Neural progenitor cell (in vitro differentiated cells): ENCODE measurements at places on chromosomes 13 and 19. TPM values are rescaled to one million over a fixed set of nuclear protein-coding genes. Genes with fewer than 3 reads are reported as not detected.

DNAAF3 gene
- 9.1 and 12.0 TPM in 2 replicates for total RNA-seq

NOVA2 gene
- total RNA-seq = 3.9 and 6.7 TPM in 2 replicates

TEKTIP1 gene
- not detected in 2 replicates for total RNA-seq

ZNF175 gene
- 5.0 and 8.1 TPM in 2 replicates for total RNA-seq

CGB3 gene
- total RNA-seq = not detected in 2 replicates

LTBP4 gene
- 24.7 and 70.0 TPM in 2 replicates for total RNA-seq

CLEC17A gene
- total RNA-seq = 0.31 TPM in 1 of 2 replicates, not detected in the other

DNA sequence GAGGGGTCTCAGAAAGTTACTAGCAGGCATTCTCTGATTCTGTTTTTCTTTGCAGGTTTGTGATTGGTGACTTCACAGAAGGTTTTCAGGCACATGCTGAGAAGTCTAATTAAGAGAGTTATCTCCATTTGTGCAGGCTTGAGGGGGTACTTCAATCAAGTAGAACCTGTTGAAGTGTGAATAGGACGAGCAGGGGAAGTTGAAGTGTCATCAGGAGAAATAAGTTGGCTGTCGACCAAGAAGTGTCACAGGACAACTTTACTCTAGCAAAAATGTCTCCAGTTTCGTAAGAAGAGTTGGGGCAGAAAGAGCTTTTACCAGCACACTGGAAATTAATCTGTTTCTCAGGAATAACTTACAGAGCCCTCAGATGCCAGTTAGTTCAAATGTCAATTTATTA is 576.5 kb upstream of the SLITRK5 start:
- no peak overlapping the region for H3K4me3 ChIP-seq
- H3K27me3 ChIP-seq = no peaks in the 10 kb centered on the region
- DNase-seq = peak; percentile 49
- no peaks in the 10 kb centered on the region for H3K36me3 ChIP-seq
- peaks cover 20% of the 10 kb centered on the region for H3K4me1 ChIP-seq
- H3K27ac ChIP-seq = peak overlapping the region; percentile 55

GRCh38 chr13:49606747-49607648 is 21.3 kb upstream of the ARL11 start:
- H3K27ac ChIP-seq = no peak overlapping the region
- H3K4me3 ChIP-seq = no peak overlapping the region
- no peaks in the 10 kb centered on the region for H3K27me3 ChIP-seq
- DNase-seq = peak; percentile 90

GRCh38 chr13:24271601-24272451 is 37.6 kb upstream of the C1QTNF9 start:
- peaks cover 28% of the 10 kb centered on the region for H3K4me1 ChIP-seq
- DNase-seq = peak; percentile 30
- H3K27ac ChIP-seq = no peak overlapping the region
- H3K4me3 ChIP-seq = no peak overlapping the region
- no peaks in the 10 kb centered on the region for H3K36me3 ChIP-seq

- H3K4me1 ChIP-seq = peaks cover 5% of the 10 kb centered on the region
- no peak overlapping the region for H3K27ac ChIP-seq
- no peaks in the 10 kb centered on the region for H3K36me3 ChIP-seq
- H3K27me3 ChIP-seq = no peaks in the 10 kb centered on the region
- H3K4me3 ChIP-seq = no peak overlapping the region
Measured at GRCh38 chr13:44810061-44810840, 179.0 kb downstream of the NUFIP1 start.

DNA sequence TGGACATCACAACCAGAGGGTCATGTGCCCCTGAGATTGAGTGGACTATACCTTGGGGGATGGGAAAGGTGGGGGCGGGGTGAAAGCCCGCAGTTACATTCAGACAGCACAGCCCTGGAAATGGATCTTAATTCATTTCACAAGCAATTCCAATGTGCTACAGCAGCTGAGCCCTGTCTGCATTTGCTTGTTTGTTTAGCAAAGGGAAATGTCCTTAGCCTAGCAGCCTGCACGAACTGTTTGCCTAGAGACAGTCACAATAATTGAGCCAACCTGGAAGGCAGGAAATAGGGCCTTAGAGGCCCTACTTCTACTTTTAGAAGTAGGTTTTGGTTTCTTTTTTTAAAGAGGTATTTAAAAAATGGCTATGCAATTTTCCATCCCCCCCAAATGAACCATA is 177.3 kb upstream of the KL start:
- DNase-seq = no peak
- H3K27ac ChIP-seq = no peak overlapping the region
- H3K27me3 ChIP-seq = no peaks in the 10 kb centered on the region
- H3K36me3 ChIP-seq = no peaks in the 10 kb centered on the region
- peaks cover 3% of the 10 kb centered on the region for H3K4me1 ChIP-seq

DNA sequence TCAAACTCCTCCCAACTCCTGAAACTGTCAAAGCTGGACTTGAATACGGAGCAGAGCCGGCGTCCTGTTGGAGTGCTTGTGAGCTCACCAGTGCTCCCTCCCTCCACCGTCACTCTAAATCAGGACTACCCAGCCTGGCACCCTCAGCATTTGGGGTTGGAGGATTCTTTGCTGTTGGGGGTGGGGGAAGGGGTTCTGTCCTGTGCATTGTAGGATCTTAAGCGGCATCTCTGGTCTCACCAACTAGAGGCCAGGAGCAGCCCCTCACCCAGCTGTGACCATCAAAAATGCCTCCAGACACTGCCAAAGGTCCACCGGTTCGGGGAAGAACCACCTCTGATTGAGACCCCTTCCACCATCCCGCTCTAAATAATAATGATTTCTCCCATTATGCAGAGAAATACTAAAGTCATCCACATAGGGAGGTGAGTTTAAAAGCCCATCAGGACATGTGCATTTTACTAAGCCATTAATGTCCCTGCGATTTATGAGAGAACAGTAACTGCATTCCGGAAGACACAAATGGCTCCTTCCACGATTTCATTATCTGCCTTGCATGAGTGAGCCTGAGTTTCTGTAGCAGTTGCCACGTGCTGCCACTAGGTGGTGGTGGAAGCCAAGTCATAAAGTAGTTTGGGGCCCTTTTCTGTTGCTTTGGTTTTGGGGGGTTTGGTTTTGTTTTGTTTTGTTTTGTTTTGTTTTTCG is 16.1 kb upstream of the USP29 start:
- no peaks in the 10 kb centered on the region for H3K36me3 ChIP-seq
- no peak overlapping the region for H3K4me3 ChIP-seq
- no peak overlapping the region for H3K27ac ChIP-seq
- DNase-seq = peak; percentile 51

GRCh38 chr13:110597041-110597689 is 18.2 kb upstream of the NAXD start:
- no peaks in the 10 kb centered on the region for H3K27me3 ChIP-seq
- H3K4me3 ChIP-seq = no peak overlapping the region
- no peak overlapping the region for H3K27ac ChIP-seq
- H3K36me3 ChIP-seq = no peaks in the 10 kb centered on the region
- H3K4me1 ChIP-seq = peaks cover 4% of the 10 kb centered on the region

DNA sequence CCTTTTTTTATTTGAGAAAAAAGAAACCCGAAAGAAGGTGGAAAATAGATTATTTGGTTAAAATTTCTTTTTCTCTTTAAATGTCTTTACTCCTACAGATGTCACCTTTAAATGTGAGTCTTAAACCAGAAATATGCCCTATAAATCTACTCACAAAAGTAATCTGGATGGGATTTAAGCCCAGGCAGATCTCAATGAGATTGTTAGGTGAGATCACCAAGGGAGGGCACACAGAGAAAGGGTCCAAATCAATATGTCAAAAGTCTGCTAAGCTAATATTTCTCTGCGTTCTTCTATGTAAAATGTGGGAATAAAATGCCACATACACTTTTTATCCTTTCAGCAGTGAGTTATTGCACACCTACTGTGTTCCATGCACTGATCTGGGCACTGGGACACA is 32.9 kb downstream of the WASF3 start:
- DNase-seq = no peak
- no peak overlapping the region for H3K27ac ChIP-seq
- H3K4me3 ChIP-seq = no peak overlapping the region

- H3K4me1 ChIP-seq = no peaks in the 10 kb centered on the region
- no peaks in the 10 kb centered on the region for H3K27me3 ChIP-seq
- H3K4me3 ChIP-seq = no peak overlapping the region
- DNase-seq = no peak
- no peak overlapping the region for H3K27ac ChIP-seq
- H3K36me3 ChIP-seq = no peaks in the 10 kb centered on the region
Measured at GRCh38 chr13:111960152-111960772, 106.7 kb upstream of the SOX1 start.

GRCh38 chr13:33931397-33932311 is 113.7 kb downstream of the RFC3 start:
- no peaks in the 10 kb centered on the region for H3K27me3 ChIP-seq
- peaks cover 3% of the 10 kb centered on the region for H3K4me1 ChIP-seq
- no peaks in the 10 kb centered on the region for H3K36me3 ChIP-seq
- DNase-seq = peak; percentile 73
- H3K4me3 ChIP-seq = no peak overlapping the region
- no peak overlapping the region for H3K27ac ChIP-seq

DNA sequence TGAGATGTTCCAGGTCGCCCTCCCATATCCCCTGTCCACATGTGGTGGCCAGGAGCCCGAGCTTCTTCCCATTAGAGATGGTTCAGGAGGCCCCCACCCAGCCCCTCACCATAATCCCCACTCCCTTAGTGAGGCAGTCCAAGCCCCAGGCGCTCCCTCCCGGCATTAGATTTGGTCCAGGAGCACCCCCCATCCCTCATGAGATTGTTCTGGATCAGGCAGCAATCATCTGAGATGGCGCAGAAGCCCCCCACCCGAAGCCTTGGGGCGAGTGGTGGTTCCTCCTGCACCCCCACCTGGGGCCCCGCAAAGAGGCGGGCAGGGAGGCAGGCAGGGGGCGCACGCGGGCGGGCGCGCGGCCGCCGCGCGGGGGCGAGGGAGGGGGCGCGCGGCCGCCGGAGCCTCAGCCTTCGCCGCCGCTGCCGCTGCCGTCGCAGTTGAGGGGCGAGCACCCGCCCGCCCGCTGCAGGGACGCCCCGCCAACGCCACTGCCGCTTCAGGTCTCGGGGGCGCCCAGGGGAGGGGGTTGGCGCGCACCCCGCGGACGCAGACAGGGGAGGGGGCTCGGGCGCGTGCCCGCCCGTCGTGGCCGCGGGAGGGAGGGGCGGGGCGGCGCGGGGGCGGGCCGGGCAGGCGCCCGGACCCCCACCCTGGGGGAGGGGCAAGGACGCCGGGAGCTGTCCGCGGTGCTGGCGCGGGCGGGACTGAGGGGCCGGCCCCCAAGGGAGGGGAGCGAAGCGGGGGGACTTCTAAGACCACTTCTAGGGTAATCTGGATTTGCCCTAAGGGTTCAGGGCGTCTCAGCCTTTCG is 46.4 kb upstream of the SHKBP1 start:
- H3K27me3 ChIP-seq = peaks cover 19% of the 10 kb centered on the region
- no peaks in the 10 kb centered on the region for H3K36me3 ChIP-seq
- no peak overlapping the region for H3K27ac ChIP-seq
- DNase-seq = peak; percentile 89

DNA sequence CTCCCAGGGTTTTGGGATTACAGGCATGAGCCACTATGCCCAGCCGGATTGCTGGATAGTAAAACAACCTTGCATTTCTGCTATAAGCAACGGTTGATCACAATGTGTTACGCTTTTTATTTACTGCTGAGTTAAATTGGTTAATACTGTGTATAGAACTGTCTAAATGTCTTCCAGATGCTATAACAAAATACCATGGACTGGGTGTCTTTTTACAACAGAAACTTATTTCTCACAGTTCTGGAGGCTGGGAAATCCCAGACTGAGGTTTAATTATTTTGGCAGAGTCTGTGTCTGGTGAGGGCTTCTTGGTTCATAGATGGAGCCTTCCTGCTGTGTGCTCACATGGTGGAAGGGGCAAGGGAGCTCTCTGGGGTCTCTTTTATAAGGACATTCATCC is 65.5 kb downstream of the ING1 start:
- H3K27ac ChIP-seq = no peak overlapping the region
- H3K27me3 ChIP-seq = no peaks in the 10 kb centered on the region
- no peak overlapping the region for H3K4me3 ChIP-seq
- H3K4me1 ChIP-seq = no peaks in the 10 kb centered on the region
- no peaks in the 10 kb centered on the region for H3K36me3 ChIP-seq

DNA sequence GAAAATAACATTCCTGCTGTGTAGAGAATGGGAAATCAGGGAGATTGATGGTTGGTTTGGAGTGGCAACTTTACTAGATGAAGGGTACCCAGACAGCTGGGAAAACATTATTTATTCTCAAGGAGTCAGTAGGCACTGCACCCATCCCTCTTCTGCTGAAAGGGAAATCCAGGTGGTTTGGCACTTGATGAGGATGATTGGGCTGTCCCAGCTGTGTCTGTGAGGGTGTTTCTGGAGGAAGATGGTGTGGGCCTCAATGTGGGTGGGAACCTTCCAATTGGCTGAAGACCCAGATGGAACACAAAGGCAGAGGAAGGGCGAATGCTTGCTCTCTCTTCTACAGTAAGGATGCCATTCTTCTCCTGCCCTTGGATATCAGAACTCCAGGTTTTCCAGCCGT is 10.4 kb upstream of the SACS start:
- H3K4me3 ChIP-seq = no peak overlapping the region
- H3K27ac ChIP-seq = no peak overlapping the region
- H3K36me3 ChIP-seq = no peaks in the 10 kb centered on the region
- H3K4me1 ChIP-seq = no peaks in the 10 kb centered on the region
- no peaks in the 10 kb centered on the region for H3K27me3 ChIP-seq

- H3K27ac ChIP-seq = no peak overlapping the region
- no peaks in the 10 kb centered on the region for H3K4me1 ChIP-seq
- DNase-seq = no peak
- no peak overlapping the region for H3K4me3 ChIP-seq
- H3K27me3 ChIP-seq = no peaks in the 10 kb centered on the region
- no peaks in the 10 kb centered on the region for H3K36me3 ChIP-seq
Measured at GRCh38 chr13:23175920-23176319, 4.9 kb upstream of the SGCG start.

DNA sequence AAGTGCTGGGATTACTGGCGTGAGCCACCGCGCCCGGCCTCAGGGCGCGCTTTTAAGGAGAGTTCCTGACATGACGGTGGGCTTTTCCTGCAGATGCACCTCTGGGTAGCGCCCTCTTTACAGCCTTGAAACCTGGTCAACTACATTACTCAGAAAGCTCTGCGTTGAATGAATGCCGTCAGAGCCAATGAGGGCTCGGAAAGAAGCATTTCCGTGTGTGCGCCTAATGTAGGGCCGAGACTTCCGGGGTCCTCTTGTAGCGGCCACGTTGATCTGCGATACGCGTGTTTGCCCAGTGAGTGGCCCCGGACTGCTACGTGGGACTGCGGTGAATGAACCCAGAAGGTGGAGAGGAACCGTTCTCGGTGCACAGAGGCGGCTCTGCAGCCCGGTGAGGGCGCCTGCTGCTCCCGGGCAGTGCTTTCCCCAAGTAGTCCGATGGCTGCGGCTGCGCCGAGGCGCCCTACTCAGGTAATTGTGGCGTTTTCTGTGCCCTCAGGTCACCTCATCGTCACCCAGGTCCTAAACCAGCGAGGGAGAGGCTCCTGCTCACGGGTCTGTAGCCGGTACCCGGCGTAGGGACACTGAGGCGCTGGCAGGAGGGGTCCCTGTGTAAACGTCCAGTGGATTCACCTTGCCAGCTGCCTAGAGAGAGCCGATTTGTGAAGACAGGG is 4.9 kb upstream of the ZNF552 start:
- peaks cover 6% of the 10 kb centered on the region for H3K4me1 ChIP-seq
- H3K4me3 ChIP-seq = peak overlapping the region; percentile 83
- peak; percentile 93 for DNase-seq
- no peaks in the 10 kb centered on the region for H3K27me3 ChIP-seq
- no peak overlapping the region for H3K27ac ChIP-seq

GRCh38 chr19:38455031-38455430 is 21.5 kb downstream of the RYR1 start:
- H3K27me3 ChIP-seq = no peaks in the 10 kb centered on the region
- no peak overlapping the region for H3K4me3 ChIP-seq
- no peaks in the 10 kb centered on the region for H3K4me1 ChIP-seq
- DNase-seq = peak; percentile 83
